ENCODE measurements at places on chromosomes 16 and 17.

- no peak for DNase-seq
Measured at GRCh38 chr16:353404-354290, 1.1 kb upstream of the AXIN1 start.

GRCh38 chr17:82328994-82329507, 4.5 kb downstream of the SECTM1 start:
- DNase-seq: no peak

GRCh38 chr16:85514598-85515318, 98.4 kb upstream of the GSE1 start:
- peak; percentile 93 for DNase-seq

- DNase-seq: no peak
Measured at GRCh38 chr16:12758670-12759558, 44.8 kb downstream of the CPPED1 start.

GRCh38 chr16:63289834-63290460, 1253.7 kb upstream of the CDH8 start:
- DNase-seq: peak; percentile 1

GRCh38 chr16:7321661-7322060, 11.0 kb upstream of the RBFOX1 start:
- DNase-seq: no peak

- DNase-seq: no peak
Measured at GRCh38 chr17:81287741-81288430, 7.2 kb downstream of the SLC38A10 start.

- DNase-seq: no peak
Measured at GRCh38 chr16:50304467-50305440, 38.4 kb downstream of the ADCY7 start.

GRCh38 chr17:50557630-50558029, 2.9 kb upstream of the CACNA1G start:
- no peak for DNase-seq

DNA sequence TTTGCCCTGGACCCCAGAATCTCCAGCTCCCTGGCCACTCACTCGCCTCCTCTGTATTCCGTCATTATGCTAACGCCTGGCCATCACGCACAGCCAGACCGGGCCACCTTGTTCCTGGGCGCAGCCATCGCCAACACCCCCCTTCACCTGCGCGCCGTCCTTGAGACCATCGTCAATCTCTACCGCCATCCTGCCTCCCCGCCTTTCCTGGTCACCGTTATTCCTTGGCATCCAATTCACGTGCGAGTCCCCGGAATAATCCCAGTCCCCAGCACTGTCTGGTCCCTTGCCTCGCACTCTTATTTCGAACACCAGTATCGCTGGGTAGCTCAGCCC, 541 bp downstream of the VKORC1 start:
- DNase-seq: no peak

DNA sequence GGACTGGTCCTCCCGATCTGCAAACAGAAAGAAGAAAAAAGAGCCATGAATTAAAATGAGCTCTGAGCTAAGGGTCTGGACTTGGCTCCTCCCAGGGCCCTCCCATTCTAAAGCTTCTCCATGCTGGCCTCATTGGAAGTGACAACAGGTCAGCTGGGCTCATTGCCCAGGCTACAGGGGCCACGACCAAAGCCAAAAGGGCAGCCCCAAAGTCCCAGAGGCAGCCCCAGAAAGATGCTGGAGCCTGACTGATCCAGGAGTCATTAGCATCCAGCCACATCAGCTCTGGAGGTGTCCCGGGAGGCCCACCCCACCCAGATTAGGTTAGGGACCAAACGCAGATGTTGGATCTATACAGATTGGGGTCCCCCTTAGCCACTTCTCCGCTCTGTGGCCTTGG, 58.2 kb downstream of the MYH11 start:
- DNase-seq: no peak

GRCh38 chr17:5536866-5537650, 47.3 kb downstream of the NLRP1 start:
- no peak for DNase-seq

- no peak for DNase-seq
Measured at GRCh38 chr17:48457080-48457836, 27.2 kb upstream of the SKAP1 start.

GRCh38 chr17:83174362-83175118, 95.1 kb downstream of the METRNL start:
- peak; percentile 76 for DNase-seq

GRCh38 chr16:75225678-75226515, 7.1 kb downstream of the CTRB1 start:
- no peak for DNase-seq

- no peak for DNase-seq
Measured at GRCh38 chr16:57009643-57010170, 20.4 kb downstream of the NLRC5 start.

- no peak for DNase-seq
Measured at GRCh38 chr17:58415371-58416055, 1.8 kb downstream of the RNF43 start.

Measured in fibroblast of the conjunctiva (primary cell).